ENCODE measurements at places on chromosomes 4 and X. TPM values are rescaled to one million over a fixed set of nuclear protein-coding genes. Genes with fewer than 3 reads are reported as not detected.

DNA sequence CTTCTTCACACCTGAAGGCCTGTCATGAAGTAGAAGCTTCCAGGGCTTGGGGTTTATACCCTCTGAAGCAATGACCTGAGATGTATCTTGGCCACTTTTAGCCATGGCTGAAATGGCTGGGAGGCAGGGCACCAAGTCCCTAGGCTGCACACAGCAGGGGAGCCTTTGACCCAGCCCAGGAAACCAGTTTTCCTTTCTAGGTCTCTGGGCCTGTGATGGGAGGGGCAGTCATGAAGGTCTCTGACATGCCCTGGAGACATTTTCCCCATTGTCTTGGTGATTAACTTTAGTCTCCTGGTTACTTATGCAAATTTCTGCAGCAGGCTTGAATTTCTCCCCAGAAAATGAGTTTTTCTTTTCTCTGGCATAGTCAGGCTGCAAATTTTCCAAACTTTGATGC lies 511.0 kb upstream of the KLHL4 start:
- DNase-seq, result no peak

- no peak for DNase-seq
These were observed 19.9 kb upstream of the MXD4 start for GRCh38 chr4:2281575-2282343.

DNA sequence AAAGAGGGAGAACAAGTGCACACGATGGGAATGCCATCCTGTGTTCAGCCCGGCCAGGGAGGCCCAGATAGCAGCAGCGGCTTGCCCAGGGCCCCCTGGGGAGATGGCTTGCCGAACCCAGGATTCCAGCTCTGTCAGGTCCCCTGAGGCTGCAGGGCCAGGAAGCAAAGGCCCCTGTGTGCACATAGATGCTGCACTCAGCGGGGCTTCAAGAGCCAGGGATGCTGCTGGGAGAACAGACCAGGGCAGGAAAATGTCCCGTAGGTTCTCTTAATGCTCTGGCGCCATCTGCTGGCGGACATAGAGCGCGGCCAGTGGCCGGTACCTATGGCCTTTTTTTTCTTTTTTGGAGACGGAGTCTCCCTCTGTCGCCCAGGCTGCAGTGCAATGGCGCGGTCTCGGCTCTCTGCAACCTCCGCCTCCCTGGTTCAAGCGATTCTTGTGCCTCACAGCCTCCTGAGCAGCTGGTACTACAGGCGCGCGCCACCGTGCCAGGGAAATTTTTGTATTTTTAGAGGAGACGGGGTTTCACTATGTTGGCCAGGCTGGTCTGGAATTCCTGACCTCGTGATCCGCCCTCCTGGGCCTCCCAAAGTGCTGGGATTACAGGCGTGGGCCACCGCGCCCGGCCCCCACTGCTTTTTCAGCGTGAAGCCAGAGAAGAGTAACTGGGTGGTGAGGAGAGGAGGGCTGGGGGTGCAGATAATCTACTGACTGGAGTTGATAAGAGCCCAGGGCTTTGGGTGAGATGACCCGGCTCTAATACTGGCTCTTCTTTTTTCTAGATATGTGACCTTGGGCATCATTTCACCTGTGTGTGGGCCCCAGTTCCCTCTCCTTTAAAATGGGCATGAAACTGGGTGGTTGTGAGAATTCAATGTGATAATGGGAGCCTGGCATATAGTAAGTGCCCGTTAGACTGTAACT lies 22.5 kb downstream of the MED28 start:
- DNase-seq, result peak; percentile 51

DNA sequence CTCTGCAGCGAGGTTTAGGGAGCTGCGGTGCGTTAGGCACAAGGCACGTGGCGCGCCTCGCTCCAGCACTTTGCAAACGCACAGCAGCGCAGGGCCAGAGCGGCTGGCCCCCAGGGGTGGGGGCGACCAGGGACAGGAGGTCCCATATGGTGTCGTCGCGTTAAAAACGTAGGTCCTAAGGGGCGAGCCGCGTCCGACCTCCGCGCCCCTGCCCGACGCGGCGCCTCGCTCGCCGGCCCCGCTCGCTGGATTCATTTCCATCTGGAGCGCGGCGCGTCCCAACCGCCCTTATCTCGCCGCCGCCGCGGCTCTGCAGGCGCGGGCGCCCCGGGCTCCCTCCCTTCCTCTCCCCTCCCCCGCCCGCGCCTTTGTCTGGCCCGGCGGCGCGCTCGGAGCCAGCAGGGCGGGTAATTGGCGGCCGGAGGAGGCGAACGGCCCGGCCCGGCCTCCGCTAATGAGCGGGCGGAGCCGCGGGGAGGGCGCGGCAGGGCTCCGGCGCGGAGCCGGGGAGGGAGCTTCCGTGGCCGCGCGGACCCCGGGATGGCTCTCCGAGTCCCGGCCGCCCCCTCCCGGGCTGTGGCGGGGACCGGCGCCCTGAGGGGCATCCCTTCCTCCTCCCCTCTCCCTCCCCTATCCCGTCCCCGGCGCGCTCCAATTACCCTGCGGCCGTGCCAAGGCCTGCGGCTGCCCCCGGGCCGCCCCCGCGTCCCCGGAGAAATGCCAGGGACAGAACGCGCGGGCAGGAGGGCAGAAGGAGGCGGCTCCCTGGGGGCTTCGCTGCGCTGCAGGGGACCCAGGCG lies 409.0 kb downstream of the BCOR start:
- no peak for DNase-seq

GRCh38 chr4:24521544-24521943 lies 62.8 kb downstream of the DHX15 start:
- no peak for DNase-seq

- no peak for DNase-seq
These were observed 107.5 kb upstream of the MAGEC2 start for GRCh38 chrX:142312591-142312990.

DNA sequence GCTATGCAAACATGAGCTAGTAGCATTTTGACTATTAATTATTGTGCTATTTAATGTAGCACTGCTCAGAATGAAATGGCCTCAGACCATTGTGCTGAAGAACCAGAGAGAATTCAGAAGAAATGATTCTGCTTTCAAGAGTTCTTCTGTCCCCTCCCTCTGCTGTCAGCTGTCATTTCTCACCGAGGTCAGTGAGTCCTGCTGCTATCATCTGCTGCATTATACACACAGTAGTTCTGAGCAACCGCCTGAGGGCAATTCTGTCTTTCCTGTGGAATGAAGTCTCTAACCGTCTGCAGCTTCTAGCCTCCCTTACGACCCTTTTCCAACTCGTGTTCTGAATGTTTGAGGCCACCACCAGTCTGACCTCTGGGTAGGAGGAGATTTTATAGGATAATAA lies 249.4 kb downstream of the HNRNPD start:
- DNase-seq, result no peak

Gene FOXR2
- polyA plus RNA-seq, result not detected

Data from right renal pelvis (tissue), 4 donors.